ENCODE measurements at places on chromosomes 4 and X.

DNA sequence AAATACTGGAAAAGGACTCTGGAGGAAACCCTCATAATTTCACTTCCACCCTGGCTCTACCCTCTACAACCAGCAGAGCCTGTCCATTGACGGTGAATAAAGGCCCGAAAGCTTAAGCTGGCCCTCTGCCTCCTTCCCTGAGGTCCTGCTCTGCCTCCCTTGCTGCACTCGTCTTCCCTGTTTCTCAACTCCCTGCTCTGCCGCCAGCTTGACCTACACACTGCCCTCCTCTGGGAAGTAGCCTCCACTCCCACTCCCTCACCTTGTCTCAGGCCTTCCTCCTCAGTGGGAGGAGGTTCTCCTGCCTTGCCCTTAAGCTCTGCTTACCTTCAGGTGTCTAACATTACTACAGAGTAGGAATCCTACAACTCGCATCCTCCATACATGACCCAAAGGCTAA, 608.6 kb upstream of the NR3C2 start:
- DNase-seq: no peak

- no peak for DNase-seq
These were observed 350.9 kb downstream of the MID1IP1 start for GRCh38 chrX:39152106-39152649.

DNA sequence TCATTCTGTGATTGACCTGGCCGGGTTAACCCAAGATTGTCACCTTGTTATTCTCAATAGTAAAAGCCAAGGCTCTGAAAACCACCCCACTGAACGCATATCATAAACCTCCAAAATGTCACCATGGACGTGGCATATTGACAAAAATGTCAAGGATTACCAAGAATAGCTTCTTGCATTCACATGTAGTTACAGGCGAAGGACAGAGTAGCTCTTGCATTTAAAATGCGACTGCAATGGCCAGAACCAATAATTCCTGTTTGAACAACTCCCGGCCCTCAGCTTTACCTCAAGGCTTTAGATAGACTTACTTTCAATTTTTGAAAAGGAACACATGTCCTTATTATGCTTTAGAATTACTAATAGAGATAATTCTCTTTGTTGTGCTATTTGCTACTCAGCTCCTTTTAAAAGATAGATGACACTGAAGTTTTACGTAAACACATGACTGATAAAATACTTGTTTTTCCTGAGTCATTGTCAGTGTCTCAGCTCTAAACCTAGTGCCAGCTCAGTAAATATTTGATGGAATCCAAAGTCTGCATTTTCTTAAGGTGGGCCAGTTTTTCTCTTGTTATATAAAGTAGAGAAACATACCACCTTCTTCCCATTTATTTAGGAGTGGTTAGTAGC, 66.3 kb downstream of the CLDN34 start:
- DNase-seq: no peak

- DNase-seq: no peak
These were observed 368.6 kb upstream of the CXorf51A start for GRCh38 chrX:147183161-147183560.

GRCh38 chr4:162408309-162408708, 244.5 kb upstream of the FSTL5 start:
- no peak for DNase-seq

DNA sequence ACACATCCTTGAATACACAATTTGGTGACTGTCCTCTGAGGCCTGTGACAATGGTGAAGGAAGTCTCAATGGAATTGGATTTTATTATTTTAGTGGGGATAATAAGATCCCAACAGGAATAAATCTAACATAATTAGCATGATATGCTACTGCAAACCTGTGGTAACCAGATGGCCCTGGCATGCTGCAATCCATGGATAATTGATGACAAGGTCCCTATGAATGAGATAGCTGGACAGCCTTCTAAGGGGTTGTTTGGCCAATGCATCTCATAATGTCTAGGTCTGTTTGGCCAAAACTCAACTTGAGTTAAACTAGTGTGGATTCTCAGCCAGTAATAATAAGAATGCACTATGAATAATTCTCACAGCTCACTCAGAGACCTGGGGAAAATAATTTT, 145.3 kb upstream of the GALNTL6 start:
- DNase-seq: no peak

GRCh38 chr4:959338-960139, 13.8 kb downstream of the DGKQ start:
- DNase-seq: no peak

- DNase-seq: no peak
These were observed 53.7 kb downstream of the MSX1 start for GRCh38 chr4:4913147-4913561.

DNA sequence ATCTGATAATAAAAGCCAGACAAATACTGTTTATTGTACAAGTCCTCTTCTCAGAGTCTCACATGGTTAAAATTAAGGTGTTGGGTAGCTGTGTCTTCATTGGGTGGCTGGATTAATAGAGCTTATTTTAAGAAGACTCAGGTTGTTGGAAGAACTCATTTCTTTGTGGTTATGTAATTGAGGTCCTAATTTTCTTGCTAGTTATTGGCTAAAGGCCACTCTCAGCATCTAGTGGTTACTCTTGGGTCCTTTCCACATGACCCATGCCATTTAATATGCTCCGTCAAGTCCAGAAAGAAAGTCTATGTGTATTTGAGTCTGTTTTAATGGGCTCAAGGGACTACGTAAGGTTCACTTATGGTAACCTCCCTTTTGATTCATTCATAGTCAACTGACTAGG, 1668.6 kb upstream of the AGA start:
- no peak for DNase-seq

- DNase-seq: no peak
These were observed at the start of gene WWC2 for GRCh38 chr4:183098723-183099536. TSS of gene WWC2 (plus strand) at chr4:183099257. CDS start at chr4:183099492, 235 bp downstream.

DNA sequence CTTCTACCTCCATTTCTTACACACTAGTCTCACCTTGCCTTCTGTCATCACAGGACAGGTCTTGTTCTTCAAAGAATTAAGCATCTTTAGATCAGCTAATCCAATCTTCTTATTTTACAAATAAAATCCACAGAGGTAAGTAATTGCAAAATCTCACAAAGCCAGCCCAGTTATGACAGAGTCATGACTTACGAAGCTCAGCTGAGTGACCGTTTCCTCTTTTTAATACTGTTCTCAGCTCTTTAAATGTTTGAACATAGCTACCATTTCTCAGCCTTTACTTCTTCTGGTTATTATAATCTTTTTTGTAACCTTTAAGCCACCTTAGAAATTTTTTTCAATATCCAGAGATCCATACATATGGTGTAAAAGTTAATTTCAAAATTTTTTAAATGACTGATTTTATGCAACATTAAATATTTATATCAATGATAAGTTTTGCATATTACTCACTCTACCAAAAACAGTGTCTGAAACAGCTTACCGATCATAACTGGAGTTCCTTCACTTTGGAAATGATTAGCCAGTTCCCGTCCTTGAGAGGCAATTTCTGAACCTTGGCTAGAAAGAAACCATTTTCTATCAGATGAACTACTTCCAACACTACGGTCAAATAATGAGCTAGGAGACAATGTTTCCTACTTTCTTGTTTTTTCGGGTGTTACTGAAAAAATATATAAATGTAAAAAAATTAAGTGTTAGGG, 8.8 kb downstream of the ANKRD37 start:
- DNase-seq: no peak

- DNase-seq: no peak
These were observed 9.8 kb downstream of the NDNF start for GRCh38 chr4:121062521-121062920.

Data from GM18507 (cell line).